ENCODE measurements at places on chromosomes 4 and X.

GRCh38 chrX:13383907-13384306 lies 64.1 kb upstream of the ATXN3L start:
- no peak for DNase-seq

GRCh38 chr4:86054286-86055032 lies 305.4 kb downstream of the MAPK10 start:
- no peak for DNase-seq

GRCh38 chrX:48473704-48473990 lies 2.4 kb upstream of the FTSJ1 start:
- DNase-seq = no peak

DNA sequence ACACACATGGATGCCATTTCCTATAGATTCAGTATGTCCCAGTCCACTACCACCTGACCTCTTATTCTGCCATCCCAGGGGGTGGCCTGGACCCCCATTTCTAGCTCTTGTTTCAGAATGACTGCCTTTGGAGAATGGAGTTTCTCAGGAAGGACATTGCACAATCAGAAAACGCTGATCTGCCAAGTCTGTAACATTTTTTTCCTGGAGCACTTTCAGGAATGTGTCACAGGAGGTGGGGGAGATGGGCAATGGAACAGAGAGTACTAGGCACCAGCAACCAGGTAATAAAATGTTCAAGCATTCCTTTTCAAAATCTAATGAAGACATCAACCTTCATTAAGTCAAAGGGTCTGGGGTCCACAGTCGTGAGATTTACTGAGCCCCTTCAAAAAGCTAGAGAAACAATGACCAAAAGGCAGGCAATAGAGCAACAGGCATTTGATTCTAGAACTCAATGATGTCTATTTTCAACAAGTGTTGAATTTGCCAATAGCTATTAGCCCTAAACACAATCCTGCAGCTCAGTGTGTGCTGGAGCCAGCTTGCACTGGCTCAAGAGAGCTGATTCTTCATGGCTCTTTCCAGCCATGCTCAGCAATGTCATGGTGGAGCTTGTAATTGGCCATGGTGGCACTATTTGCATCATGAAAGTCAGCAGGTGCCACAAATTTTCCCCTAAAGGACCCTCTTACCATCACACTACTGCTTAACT lies 87.1 kb downstream of the KDR start:
- DNase-seq = no peak

- no peak for DNase-seq
These were observed 52.1 kb downstream of the PDGFRA start for GRCh38 chr4:54281054-54281766.

GRCh38 chr4:8671712-8672290 lies 79.2 kb downstream of the CPZ start:
- DNase-seq = no peak

GRCh38 chr4:81148576-81148975 lies 66.4 kb downstream of the PRKG2 start:
- DNase-seq = no peak

- no peak for DNase-seq
These were observed 64.9 kb downstream of the N4BP2 start for GRCh38 chr4:40121515-40121914.

GRCh38 chrX:119093991-119094735 lies 21.4 kb downstream of the CT47C1 start:
- DNase-seq = no peak

- no peak for DNase-seq
These were observed 53.1 kb upstream of the C4orf50 start for GRCh38 chr4:6071191-6071958.

DNA sequence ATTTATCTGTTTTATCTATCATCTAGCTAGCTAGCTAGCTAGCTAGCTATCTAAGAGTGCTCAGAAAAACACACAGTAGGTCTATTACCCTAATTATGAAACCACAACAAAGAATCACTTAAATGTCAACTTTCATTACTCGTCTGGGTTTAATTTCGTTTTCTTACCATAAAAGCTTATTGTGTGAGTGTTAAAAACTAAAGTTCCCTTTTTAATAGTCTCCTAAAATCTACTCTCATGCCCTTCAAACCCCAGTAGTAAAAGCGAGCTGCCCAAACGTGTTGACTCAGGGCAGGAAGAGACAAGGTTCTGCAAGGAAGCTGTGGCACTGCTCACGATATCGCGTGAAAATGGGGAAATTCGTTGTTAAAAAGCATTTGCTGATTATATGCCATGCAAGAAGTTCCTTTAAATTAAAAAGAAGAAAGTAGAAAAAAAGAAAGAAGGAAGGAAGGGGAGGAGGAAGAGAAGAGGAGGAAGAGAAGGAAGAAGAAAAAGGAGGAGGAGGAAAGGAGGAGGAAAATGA lies 595 bp downstream of the MBNL3 start:
- DNase-seq = no peak

GRCh38 chrX:130165181-130165702 lies 399 bp downstream of the AIFM1 start:
- DNase-seq = no peak

DNA sequence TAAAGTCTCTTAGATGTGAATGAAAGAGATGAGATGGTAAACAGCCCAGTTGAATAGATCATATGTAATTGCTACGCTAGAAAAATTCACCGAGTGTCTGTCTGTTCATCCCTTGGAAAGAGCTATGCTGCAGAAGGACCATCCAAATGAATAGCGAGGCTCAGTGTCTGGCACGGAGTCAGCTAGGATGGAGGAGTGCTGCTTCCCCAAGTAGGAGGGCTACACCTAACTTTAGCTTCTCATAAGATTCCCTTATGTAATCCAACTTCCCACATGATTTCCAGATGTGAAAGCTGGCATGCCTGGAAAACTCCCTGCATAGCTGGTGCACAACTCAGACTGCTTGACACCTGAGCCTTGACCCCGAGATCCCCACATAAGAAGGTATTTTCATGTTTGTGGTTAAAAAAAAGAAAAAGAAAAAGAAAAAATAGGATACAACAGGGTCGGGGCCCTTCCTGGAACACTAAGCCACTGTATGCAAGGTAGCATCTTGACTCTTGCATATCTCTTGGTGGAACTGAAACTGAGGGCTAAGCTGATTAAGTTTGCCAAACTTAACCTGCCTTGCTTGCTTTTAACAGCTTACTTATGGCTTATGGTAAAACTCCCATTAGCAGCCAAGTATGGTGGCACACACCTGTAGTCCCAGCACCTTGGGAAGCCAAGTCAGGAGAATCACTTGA lies 82.3 kb downstream of the FREM3 start:
- DNase-seq = no peak

- no peak for DNase-seq
These were observed 12.8 kb upstream of the XIAP start for GRCh38 chrX:123847056-123847455.

- no peak for DNase-seq
These were observed 4.4 kb upstream of the VAMP7 start for GRCh38 chrX:155876704-155877103.

DNA sequence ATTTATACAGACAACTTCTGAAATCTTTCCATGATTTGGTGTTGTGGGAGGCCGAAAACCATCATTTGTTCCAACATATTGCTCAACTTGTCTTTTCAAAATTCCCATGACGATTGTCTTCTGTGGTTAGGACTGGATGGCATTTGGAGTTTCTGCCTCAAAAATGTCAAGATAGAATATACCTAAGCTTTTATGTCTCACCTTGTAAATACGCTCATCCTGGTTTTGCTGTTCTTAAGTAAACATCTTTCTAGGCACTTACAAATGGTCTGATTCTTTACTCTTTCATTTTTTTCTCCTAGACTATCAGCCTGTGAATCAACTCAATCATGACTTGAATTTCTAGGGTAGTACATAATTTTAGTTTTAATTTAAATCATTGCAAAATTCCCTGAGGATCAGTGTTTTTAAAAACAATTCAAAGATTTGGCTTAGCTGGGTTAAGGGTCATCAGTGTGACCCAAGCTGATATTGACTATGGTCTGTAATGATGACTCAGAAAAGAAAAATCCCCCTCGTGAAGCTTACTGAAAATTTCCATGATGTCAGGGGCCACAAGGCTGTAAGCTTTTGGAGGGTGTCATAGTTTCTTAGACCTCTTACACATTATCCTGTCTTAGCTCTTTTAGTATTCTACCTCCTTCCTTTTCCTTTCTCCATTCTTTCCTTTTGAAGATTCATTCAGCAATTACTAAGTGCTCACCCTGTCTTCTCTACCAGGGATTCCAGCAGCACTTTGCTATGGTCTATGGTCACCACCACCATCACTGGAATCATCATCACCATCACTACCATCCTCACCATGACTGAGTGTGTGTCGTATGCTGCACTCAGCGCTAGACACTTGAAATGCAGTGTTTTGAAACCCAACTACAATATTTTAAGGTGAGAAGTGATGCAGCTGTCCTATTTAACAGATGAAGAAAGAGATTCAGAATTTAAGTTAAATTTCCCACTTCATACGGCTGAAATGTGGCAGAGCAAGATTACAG lies 124.4 kb downstream of the CPE start:
- no peak for DNase-seq

DNA sequence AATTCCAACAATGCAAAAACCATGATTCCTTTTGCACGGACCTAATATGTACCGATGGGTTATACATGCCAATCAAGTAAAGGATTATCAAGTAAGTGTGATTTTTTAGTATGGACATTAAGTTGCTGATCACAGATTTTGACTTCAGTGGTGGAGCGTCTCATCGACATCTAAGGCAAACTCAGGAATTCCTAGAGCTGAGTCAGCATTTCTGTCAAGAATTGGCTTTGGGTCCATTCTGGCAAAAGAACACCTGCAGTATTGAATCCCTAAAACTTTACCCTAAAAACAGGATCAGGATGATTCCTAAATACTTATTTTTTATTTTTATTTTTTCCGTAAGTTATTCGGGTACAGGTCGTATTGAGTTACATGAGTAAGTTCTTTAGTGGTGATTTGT lies 83.6 kb downstream of the HPGD start:
- no peak for DNase-seq

DNA sequence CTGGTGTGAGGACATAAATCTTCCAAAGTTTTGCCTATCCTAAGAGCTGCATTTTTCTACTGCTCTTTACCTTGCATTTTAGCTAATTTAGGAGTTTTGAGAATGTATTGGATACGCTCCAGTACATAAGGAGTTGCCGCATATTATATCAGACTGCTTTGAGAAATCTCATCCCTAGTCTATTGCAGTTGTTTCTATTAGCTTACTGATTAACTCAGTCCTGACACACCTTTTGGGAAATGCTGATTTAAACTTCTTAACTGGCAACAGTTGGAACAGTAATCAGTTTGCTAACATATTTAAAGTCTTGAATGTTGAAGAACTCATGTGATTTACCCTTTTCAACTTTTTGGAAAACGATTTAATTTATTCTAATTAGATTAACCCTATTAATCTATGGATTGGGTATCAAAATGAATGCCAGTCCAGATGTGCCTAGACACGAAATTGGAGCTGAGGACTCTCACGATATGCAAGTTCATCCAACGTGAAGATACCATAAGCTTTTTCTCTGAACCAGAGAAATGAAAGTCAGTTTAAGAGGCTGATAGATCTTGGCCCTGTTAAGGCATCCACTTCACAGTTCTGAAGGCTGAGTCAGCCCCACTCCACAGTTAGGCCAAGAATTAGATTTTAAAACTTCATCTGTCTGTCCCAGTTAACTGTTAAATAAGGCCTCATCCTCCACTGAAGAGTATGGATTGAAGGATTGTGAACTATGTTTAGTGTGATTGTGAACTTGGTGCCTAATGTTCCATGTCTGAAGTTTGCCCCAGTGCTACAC lies 90.0 kb downstream of the MAOA start:
- DNase-seq = no peak

- DNase-seq = no peak
These were observed 99.3 kb upstream of the EGFL6 start for GRCh38 chrX:13469963-13470684.

DNA sequence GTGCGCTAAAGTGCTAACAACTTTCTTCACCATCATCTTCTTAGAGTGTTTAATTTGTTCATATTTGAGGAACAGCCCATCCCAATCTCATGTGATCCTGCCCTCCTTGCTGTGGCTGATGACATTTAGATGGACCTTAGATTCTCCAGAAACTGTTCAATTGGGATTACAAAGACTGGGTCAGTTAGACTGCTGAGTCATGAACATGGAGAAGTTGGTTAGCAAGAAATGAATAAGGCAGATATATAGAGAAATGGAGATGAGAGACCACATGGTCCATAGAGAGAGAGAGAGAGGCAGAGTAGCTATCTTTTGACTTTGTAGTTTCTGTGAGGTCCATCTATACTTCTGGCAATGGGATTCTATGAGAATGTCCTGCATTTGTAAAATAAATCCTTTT lies 275.9 kb downstream of the GLUD2 start:
- no peak for DNase-seq

GRCh38 chrX:71131510-71131909 lies 13.1 kb downstream of the MED12 start:
- DNase-seq = no peak

GRCh38 chrX:46628460-46629371 lies 55.2 kb downstream of the CHST7 start:
- DNase-seq = no peak

Measured in GM12891 (cell line).